Skeletal muscle tissue (tissue), 5 donors: ENCODE measurements at places on chromosomes 1 and 21. TPM values are rescaled to one million over a fixed set of nuclear protein-coding genes. Genes with fewer than 3 reads are reported as not detected.

Gene ITLN1
- total RNA-seq: not detected

Gene MEX3A
- total RNA-seq: 6.8 TPM

Gene HHIPL2
- under 0.01 TPM for total RNA-seq

Gene MUTYH
- total RNA-seq: 12.5 TPM

Gene C1orf87
- not detected for total RNA-seq

Gene TNFRSF9
- total RNA-seq: under 0.01 TPM

Gene EBNA1BP2
- total RNA-seq: 19.3 TPM

Gene DNAH14
- 12.5 TPM for total RNA-seq

Gene TNFRSF4
- 0.52 TPM for total RNA-seq

Gene CD1D
- 1.0 TPM for total RNA-seq

Gene SELENBP1
- 74.6 TPM for total RNA-seq

Gene THEM5
- total RNA-seq: not detected

Gene IL10
- total RNA-seq: 1.6 TPM

Gene EFNA4
- total RNA-seq: 3.7 TPM

Gene HPDL
- 2.6 TPM for total RNA-seq

Gene AADACL3
- not detected for total RNA-seq

Gene PLD5
- total RNA-seq: 0.52 TPM

Gene MTOR
- total RNA-seq: 25.1 TPM

Gene MPZ
- 63.7 TPM for total RNA-seq

Gene NHLH1
- not detected for total RNA-seq

Gene SLAMF8
- total RNA-seq: 1.6 TPM

Gene LRRN2
- 2.1 TPM for total RNA-seq

Gene TTC39A
- total RNA-seq: 2.1 TPM

Gene SYDE2
- 5.2 TPM for total RNA-seq

Gene S100A7
- total RNA-seq: not detected

Gene SSU72
- total RNA-seq: 40.2 TPM

Gene OR2T29
- total RNA-seq: not detected

Gene OR2T2
- total RNA-seq: not detected

Gene FCRL2
- not detected for total RNA-seq

Gene TAL1
- total RNA-seq: 3.1 TPM

Gene RIPPLY3
- not detected for total RNA-seq

Gene WASF2
- 25.6 TPM for total RNA-seq

Gene WNT2B
- total RNA-seq: 6.3 TPM

Gene NME7
- 12.5 TPM for total RNA-seq

Gene DDAH1
- 12.0 TPM for total RNA-seq

Gene NUAK2
- total RNA-seq: 1.0 TPM

Gene NTRK1
- 0.52 TPM for total RNA-seq

Gene TPTE
- not detected for total RNA-seq

Gene SNAPIN
- 56.4 TPM for total RNA-seq

Gene SLC44A5
- under 0.01 TPM for total RNA-seq

Gene CNR2
- under 0.01 TPM for total RNA-seq

Gene LRRC7
- total RNA-seq: 11.5 TPM
